ENCODE measurements at places on chromosomes 11 and 22.

DNA sequence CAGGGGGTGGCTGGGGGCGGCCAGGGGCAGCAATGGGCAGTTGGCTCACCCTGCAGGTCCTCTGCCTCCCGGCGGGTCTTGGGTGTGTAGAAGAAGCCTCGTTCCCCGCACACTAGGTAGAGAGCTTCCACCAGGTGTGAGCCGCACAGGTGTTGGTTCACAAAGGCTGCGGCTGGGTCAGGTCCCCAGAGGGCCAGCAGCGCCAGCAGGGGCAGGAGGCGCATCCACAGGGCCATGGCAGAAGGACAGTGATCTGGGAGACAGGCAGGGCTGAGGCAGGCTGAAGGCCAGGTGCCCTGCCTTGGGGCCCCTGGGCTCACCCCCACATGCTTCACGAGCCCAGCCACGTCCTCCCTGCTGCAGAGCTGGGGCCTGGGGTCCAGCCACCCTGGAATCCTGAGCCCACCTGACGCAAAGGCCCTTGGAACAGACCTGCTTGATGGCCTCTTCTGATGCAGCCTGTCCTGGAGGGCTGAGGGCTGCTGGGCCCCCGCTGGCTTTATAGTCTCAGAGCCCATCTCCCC is at the start of gene INS:
INS (minus strand) TSS at position 474 of the 524 bp plus-strand sequence; CDS start at position 236, 238 bp downstream.
- no peak for DNase-seq

DNA sequence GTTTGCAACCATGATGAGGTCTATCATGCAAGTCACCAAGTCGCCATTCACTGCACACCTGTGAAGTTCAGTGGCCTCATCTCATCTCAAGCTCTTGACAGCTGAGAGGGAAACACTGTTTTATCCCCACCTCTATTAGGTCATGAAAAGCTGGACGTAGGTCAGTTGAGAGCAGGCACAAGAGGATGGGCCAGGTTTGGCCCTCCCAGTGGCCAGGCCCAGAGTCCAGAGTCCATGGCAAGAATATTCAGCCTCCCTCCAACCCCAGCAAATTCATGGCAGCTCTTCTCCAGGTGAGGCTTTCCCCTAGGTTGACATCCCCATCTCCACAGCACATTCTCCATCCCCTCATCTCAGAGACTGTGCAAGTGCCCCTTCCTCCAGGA is 22.0 kb upstream of the ISX start:
- no peak for DNase-seq

- peak; percentile 57 for DNase-seq
Measured at GRCh38 chr11:96464700-96465307, 75.0 kb downstream of the JRKL start.

DNA sequence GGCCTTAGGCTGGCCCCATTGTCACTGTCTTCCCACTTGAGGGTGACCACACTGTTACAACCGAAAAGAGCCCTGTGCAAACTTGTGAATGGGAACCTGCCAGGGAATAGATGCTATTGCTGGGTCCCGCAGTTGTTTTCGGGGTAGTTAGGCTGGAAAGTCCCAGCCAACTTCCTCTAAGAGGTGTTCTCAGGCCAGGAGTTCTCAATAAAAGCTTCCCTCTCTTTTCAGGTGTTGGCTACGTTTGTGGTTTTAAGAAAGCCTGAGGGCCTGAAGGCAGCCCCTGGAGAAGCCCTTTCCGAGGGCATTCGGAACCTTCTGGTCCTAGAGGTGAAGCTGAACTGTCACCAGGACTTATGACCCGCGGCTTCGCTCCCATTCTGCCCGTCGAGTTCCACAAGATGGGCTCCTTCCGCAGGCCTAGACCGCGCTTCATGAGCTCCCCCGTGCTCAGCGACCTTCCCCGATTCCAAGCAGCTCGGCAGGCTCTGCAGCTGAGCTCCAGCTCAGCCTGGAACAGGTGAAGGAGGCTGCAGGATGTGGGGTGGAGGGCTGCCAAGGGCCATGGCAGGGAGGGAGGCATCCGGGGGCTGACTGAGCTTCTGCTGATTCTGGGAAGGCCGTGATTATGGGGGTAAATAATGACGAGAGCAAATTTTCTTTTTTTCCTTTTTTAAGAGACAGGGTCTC is 104.8 kb downstream of the PRR5L start:
- no peak for DNase-seq

- DNase-seq: no peak
Measured at GRCh38 chr11:65615950-65616574, 486 bp downstream of the PCNX3 start.

GRCh38 chr11:111300569-111300968 is 2.2 kb downstream of the POU2AF3 start:
- no peak for DNase-seq

DNA sequence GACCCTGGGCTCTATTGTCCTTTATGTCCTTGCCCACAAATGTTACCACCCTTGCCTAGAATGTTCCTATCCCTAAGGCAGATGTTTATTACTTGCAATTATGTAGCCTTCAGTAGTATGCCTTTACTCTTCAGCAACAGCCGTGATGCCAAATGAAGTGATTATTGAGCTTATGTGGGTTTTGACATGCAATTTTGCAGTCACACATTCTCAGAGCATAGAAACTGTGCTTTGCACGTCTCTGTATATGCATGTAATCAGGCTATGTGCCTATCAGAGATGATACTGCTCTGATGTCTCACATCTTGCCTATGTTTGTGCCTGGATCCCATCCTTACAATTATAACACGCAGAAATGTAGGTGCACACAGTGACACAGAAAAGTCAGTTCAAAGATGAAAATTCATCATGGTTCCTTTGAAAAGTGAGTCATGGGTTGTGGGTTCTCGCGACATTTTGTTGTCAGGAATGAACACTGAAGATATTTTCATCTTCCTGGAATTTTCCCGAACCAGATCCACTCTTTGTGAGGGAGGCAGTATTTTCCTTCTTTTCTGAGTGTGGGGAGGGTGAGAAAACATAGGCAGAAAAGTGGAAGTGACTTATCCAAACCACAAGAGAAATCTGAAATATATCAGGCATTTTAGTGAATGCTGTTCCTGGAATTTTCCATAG is 81.1 kb downstream of the BMAL1 start:
- DNase-seq: no peak

- no peak for DNase-seq
Measured at GRCh38 chr11:102874852-102875251, at the start of gene MMP12. MMP12 (minus strand) TSS chr11:102874982; CDS start chr11:102874937, 45 bp downstream.

DNA sequence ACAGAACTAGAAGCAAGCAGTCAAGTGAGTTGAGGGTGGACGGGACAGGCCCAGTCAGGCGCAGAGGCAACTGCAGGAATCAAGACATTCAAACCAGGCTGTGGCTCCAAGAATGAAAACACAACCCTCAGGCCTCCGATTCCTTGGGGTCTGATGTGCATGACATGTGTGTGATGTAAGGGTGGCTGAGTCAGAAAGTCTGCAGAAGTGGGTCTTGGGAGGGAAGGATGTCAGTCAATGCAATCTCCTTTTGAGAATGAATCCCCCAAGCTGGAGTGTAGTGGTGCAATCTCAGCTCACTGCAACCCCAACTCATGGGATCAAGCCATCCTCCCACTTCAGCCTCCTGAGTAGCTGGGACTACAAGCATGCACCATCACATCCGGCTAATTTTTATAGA is 15.9 kb upstream of the PDE2A start:
- no peak for DNase-seq

DNA sequence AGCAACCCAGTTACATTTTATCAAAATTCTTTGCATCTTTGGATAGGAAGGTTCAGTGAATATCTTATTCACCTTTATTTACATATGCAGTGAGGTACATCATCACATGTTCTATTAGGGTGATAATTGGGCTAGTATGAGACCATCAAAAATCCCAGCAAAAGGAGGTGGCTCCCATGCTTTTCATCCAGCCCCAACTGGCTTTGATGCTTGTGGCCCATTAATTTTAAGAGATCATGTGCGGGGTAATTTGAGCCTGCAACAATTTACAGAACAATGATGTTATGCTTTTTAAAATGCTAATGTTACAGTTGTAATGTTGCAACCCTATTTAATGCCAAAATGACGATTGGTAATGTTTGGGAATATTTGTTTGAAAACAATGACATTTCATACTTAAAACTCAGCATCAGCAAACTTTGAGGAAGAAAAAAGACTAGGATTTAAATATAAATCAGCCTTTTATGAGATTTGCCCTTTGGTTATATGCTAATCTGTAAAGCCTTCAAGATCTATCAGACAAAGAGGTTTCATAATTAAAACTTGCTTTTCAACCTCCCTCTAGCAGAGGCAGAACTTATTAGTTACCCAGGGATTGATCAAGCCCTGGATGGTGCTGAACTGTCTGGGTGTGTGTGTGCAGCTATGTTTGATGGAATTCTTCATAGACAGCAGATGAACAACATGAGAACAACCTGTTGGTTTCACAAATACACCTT is 183.5 kb upstream of the SORL1-AS1 start:
- DNase-seq: no peak

DNA sequence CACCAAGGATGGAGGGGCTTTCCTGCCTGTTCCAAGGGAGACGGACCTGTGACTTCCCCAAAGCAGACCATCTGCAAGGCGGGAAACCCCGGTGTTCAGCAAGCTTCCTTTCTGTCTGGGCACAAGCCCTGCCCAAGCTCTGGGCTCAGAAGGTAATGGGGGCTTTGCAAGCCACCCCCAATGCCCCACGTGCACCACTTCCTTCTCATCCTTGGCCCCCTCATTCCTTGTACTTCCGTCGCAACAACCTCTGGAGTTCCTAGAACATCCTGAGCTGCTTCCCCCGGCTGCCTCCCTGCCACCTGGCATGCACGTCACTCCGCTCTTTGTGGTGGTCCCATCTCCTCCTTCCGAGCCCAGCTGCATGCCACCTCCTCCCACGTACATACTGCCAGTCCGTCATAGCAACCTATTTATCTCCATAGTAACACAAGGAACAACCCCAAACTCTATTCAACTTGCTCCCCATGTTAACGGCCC is 3.9 kb downstream of the MYEOV start:
- peak; percentile 82 for DNase-seq

GRCh38 chr11:30878400-30878799 is 292.2 kb upstream of the MPPED2 start:
- DNase-seq: no peak

DNA sequence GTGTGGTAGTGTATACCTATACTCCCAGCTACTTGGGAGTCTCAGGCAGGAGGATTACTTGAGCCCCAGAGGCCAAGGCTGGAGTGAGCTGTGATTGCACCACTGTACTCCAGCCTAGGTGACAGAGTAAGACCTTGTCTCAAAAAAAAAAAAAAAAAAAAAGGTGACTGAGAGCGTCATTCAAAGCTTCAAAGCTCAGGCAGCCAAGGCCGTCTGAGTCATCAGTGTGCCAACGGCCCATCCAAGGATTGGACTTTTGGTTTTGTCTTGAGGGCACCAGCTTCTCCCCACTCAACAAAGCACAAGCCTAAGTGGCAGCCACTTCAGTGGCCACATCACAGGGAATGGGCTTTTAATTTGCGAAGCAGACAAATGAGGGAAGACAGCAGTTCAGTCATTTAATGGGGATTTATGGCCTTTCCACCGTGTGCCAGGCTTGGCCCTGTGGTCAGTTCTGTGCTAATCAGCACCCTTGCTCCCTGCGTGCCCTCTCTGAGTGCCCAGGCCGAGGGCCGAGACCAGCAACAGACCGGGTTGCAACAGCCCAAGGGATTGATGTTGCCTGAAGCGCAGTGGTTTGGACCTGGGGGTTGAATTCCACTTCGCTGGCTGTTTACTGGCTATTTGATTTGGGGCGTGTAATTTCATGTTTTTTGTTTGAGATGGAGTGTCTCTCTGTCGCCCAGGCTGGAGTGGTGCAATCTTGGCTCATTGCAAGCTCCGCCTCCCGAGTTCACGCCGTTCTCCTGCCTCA is 30.2 kb upstream of the CRYBB3 start:
- no peak for DNase-seq

GRCh38 chr11:122963961-122964360 is 17.7 kb downstream of the BSX start:
- no peak for DNase-seq

GRCh38 chr22:32329202-32329645 is 28.4 kb upstream of the RFPL3 start:
- DNase-seq: no peak

DNA sequence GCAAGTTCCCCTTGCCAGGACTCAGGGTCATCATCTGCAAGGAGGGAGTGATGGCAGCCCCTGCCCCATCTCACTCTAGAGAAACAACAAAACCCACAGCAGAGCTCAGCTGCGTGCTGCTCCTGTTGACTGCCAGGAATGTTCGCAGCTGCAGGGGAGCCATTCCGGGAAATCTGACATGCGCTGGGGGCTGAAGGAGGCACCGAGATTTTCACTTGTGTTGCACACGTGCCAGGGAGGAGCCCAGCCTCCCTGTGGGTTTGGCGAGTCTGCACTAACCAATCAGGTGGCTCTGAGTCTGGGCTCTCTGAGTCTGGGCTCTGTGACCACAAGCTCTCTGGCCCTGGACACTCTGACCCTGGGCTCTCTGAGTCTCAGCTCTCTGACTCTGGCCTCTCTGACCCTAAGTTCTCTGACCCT is 10.5 kb downstream of the FGF3 start:
- no peak for DNase-seq

All from MV-4-11 (cell line).